ENCODE measurements at places on chromosomes 6 and 20. TPM values are rescaled to one million over a fixed set of nuclear protein-coding genes. Genes with fewer than 3 reads are reported as not detected.

LGSN gene
- 0.46 TPM for total RNA-seq

WFDC10B gene
- total RNA-seq = not detected

DNAH8 gene
- not detected for total RNA-seq

KCNK16 gene
- not detected for total RNA-seq

FAM184A gene
- 28.7 TPM for total RNA-seq

RSPO3 gene
- 0.30 TPM for total RNA-seq

FITM2 gene
- 10.4 TPM for total RNA-seq

LAMA2 gene
- 1.3 TPM for total RNA-seq
